ENCODE measurements at places on chromosomes 5 and 9. TPM values are rescaled to one million over a fixed set of nuclear protein-coding genes. Genes with fewer than 3 reads are reported as not detected.

GRCh38 chr5:146076455-146076854 lies 28.9 kb downstream of the PLAC8L1 start:
- no peak for DNase-seq
- no peaks in the 10 kb centered on the region for H3K36me3 ChIP-seq
- H3K27ac ChIP-seq = no peak overlapping the region
- H3K27me3 ChIP-seq = peaks cover 22% of the 10 kb centered on the region
- H3K4me1 ChIP-seq = peaks cover 6% of the 10 kb centered on the region

- peaks cover 3% of the 10 kb centered on the region for H3K4me1 ChIP-seq
- no peaks in the 10 kb centered on the region for H3K36me3 ChIP-seq
- no peak for DNase-seq
- H3K27ac ChIP-seq = no peak overlapping the region
- H3K4me3 ChIP-seq = no peak overlapping the region
Observed at GRCh38 chr9:137157618-137158415, 12.0 kb downstream of the LRRC26 start.

GRCh38 chr9:120110520-120110919 lies 469.4 kb downstream of the CDK5RAP2 start:
- no peak overlapping the region for H3K4me3 ChIP-seq
- no peaks in the 10 kb centered on the region for H3K4me1 ChIP-seq
- no peaks in the 10 kb centered on the region for H3K27me3 ChIP-seq
- DNase-seq = no peak
- no peaks in the 10 kb centered on the region for H3K36me3 ChIP-seq
- H3K27ac ChIP-seq = no peak overlapping the region

DNA sequence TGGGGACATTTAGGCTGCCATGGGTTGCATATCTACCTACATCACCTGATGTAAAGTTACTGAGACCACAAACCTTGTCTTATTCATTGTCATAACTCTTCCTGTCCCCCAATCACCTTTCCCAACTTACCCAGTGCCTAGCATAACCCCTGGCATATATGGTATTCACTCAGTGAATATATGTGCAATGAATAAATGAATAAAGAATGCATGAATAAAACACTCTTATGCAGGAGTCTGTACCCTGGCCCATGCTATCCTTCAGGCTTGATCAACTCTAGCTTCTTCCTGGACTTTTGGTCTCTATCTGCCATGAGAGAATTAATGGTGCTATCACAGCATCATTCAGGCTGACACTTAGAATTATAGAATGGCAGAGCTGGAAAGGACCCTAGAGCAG lies 285.2 kb downstream of the SMARCA2 start:
- H3K27me3 ChIP-seq = no peaks in the 10 kb centered on the region
- DNase-seq = no peak
- H3K4me1 ChIP-seq = peaks cover 5% of the 10 kb centered on the region
- H3K36me3 ChIP-seq = no peaks in the 10 kb centered on the region

- DNase-seq = no peak
- no peak overlapping the region for H3K27ac ChIP-seq
- H3K36me3 ChIP-seq = no peaks in the 10 kb centered on the region
- H3K4me1 ChIP-seq = no peaks in the 10 kb centered on the region
- no peaks in the 10 kb centered on the region for H3K27me3 ChIP-seq
- no peak overlapping the region for H3K4me3 ChIP-seq
Observed at GRCh38 chr5:114883675-114884074, 286.0 kb downstream of the TRIM36 start.

Gene RNF20
- total RNA-seq = 24.5 TPM

- no peaks in the 10 kb centered on the region for H3K4me1 ChIP-seq
- H3K36me3 ChIP-seq = no peaks in the 10 kb centered on the region
- no peaks in the 10 kb centered on the region for H3K27me3 ChIP-seq
- H3K27ac ChIP-seq = no peak overlapping the region
Observed at GRCh38 chr5:147643142-147643541, 133.3 kb upstream of the DPYSL3 start.

DNA sequence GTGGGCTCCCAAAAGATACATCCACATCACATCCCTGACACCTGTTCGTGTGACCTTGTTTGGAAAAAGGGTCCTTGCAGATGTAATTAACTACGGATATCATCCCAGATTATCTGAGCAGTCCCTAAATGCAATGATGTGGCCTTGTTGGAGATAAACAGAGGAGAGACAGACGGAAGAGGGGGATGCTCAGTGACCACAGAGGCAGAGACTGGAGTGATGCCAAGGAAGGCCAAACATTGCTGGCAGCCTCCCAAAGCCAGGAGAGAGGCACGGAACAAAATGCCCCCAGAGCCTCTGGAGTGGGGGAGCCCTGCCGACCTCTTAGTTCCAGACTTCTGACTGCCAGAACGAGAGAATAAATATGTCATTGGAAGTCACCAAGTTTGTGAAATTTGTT lies 15.0 kb upstream of the VAV2 start:
- no peak overlapping the region for H3K4me3 ChIP-seq
- no peaks in the 10 kb centered on the region for H3K36me3 ChIP-seq
- H3K27ac ChIP-seq = no peak overlapping the region

DNA sequence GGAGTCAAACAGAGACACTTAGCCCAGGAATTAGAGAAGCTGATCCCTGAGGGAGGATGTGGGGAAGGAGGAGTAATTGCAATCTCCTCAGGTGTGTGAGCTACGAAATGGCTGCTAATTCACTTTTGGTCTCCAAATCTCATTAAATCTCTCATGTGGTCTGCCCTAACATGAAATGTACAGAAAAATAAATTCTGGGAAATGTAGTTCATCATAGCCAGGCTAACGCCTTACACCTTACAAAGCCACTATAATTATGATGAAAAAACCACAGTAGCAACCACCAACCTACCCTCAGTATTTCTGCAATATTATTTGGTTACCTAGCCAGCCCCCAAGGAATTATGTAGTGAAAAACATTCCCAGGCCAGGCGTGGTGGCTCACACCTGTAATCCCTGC lies 354.0 kb downstream of the TMEM167A start:
- H3K27ac ChIP-seq = no peak overlapping the region
- no peaks in the 10 kb centered on the region for H3K4me1 ChIP-seq

Gene DBH
- not detected for total RNA-seq

GRCh38 chr5:159605585-159605984 lies 275.3 kb upstream of the IL12B start:
- DNase-seq = peak; percentile 19
- H3K27ac ChIP-seq = no peak overlapping the region
- H3K4me1 ChIP-seq = no peaks in the 10 kb centered on the region
- H3K27me3 ChIP-seq = no peaks in the 10 kb centered on the region
- H3K4me3 ChIP-seq = no peak overlapping the region

Gene SHC3
- 0.53 TPM for total RNA-seq

DNA sequence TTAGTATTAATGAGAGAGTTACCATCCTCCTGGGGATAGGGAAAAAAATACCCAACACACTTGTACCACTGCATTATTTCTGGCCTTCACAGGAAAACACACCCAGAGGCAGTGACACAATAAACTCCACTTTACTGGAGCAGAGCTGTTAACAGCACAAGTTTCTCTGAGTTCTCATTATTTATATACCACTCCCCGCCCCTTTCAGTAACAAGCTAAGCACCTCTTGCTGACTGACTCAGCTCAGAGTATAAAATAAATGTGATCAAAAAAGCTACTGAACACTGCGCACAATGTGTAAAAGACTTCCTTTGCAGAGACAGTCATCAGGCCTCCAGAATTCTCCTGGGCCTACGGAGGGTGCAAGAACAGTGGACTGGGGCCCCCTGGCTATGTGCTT lies 21.6 kb downstream of the KLF9 start:
- no peaks in the 10 kb centered on the region for H3K4me1 ChIP-seq
- no peak overlapping the region for H3K4me3 ChIP-seq
- no peaks in the 10 kb centered on the region for H3K36me3 ChIP-seq
- no peak for DNase-seq
- H3K27me3 ChIP-seq = no peaks in the 10 kb centered on the region

Gene FAXDC2
- 13.0 TPM for total RNA-seq

GRCh38 chr9:93119953-93120845 lies 13.9 kb downstream of the NINJ1 start:
- peaks cover 39% of the 10 kb centered on the region for H3K4me1 ChIP-seq
- no peaks in the 10 kb centered on the region for H3K27me3 ChIP-seq
- H3K27ac ChIP-seq = peak overlapping the region; percentile 62
- H3K36me3 ChIP-seq = peaks cover 29% of the 10 kb centered on the region

DNA sequence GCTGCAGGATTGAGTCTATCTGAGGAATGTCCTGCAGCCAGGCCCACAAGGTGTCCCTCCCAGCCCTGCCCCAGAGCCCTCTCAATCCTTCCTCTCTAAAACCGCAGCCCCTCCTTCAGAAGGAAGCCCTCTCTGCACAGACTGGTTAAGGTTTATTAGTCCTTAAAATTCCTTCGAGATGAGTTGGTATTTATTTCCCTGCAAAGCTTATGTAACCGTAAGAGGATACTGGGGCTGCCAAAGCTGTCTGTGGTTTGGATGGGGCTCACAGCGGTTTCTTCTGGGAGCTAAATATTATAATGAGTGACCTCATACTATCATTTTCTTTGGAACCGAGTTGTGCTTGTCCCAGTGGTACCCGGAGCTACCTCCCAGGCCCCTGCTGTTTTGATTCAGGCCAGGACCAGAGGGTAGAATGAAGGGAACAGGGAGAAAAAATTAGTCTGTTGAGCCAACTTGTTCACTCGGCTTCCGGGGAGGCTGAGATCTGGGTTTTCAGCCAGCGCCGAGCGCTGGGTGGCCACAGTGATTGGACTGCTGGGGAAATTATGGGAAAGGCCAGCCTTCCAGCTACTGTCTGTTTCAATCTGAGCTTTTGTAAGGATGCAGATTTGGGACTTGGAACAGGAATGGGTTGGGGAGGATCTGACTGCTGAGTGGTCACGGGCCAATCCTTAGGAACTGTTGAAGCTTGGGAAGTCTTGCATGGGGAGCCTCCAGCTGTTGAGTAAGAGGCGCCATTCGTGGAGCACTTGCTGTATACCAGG lies 107.5 kb downstream of the NDFIP1 start:
- no peaks in the 10 kb centered on the region for H3K27me3 ChIP-seq
- H3K36me3 ChIP-seq = no peaks in the 10 kb centered on the region
- DNase-seq = peak; percentile 97
- peak overlapping the region; percentile 75 for H3K27ac ChIP-seq
- H3K4me1 ChIP-seq = peaks cover 22% of the 10 kb centered on the region

- no peak overlapping the region for H3K27ac ChIP-seq
- H3K27me3 ChIP-seq = no peaks in the 10 kb centered on the region
- DNase-seq = no peak
- no peak overlapping the region for H3K4me3 ChIP-seq
Observed at GRCh38 chr9:8234316-8234715, 434.7 kb upstream of the DMAC1 start.

DNA sequence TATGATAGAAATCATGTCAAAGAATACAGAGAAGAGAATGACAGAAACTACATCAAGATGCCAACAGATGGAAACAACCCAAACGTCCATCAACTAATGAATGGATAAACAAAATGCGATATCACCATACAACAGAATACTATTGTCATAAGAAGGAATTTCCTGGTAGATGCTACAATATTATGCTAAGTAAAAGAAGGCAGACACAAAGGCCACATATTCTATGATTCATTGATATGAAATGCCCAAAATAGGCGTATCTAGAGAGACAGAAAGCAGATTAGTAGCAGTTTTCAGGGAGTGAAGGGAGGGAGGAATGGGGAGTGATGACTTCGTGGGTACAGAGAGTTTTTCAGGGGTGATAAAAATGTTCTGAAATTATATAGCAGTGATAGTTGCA lies 58.3 kb upstream of the AKNA start:
- H3K4me3 ChIP-seq = no peak overlapping the region
- no peaks in the 10 kb centered on the region for H3K36me3 ChIP-seq
- no peak for DNase-seq
- peaks cover 2% of the 10 kb centered on the region for H3K4me1 ChIP-seq
- no peak overlapping the region for H3K27ac ChIP-seq
- no peaks in the 10 kb centered on the region for H3K27me3 ChIP-seq

GRCh38 chr9:89940625-89941024 lies 335.8 kb downstream of the GADD45G start:
- H3K27me3 ChIP-seq = peaks cover 12% of the 10 kb centered on the region
- no peak overlapping the region for H3K27ac ChIP-seq
- no peak overlapping the region for H3K4me3 ChIP-seq
- no peak for DNase-seq
- H3K4me1 ChIP-seq = peaks cover 16% of the 10 kb centered on the region

DNA sequence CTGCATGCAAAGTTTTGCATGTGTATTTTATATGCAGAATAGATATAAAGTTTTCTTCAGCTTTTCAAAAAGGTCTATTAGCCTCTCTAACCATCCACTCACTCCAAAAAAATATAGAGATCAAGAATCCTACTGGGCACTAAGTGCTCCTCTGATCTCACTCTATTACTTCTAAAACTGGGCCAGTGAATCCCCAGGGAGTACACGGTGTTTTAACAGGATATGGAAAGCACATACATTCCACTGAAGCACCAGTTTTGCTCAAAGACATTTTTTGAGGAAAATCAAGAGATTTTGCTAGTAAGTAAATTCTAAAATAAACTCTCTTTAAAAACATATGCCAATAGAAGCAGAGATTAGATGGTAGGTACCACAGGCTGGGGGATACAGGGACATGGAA lies 95.2 kb downstream of the DEPDC1B start:
- no peaks in the 10 kb centered on the region for H3K4me1 ChIP-seq
- no peak for DNase-seq
- H3K27ac ChIP-seq = no peak overlapping the region
- H3K4me3 ChIP-seq = no peak overlapping the region
- no peaks in the 10 kb centered on the region for H3K27me3 ChIP-seq

Gene SYK
- total RNA-seq = 3.7 TPM

- no peak overlapping the region for H3K27ac ChIP-seq
- H3K27me3 ChIP-seq = no peaks in the 10 kb centered on the region
- no peak for DNase-seq
- no peak overlapping the region for H3K4me3 ChIP-seq
- H3K36me3 ChIP-seq = peaks cover 63% of the 10 kb centered on the region
Observed at GRCh38 chr5:172356047-172356446, 72.5 kb upstream of the UBTD2 start.

Gene KCNN2
- total RNA-seq = 4.7 TPM

Gene ELL2
- 2.7 TPM for total RNA-seq
